ENCODE measurements at places on chromosomes 6 and 20.
A peak's percentile ranks its signal among the peaks of the same experiment; 100 is the strongest.

DNA sequence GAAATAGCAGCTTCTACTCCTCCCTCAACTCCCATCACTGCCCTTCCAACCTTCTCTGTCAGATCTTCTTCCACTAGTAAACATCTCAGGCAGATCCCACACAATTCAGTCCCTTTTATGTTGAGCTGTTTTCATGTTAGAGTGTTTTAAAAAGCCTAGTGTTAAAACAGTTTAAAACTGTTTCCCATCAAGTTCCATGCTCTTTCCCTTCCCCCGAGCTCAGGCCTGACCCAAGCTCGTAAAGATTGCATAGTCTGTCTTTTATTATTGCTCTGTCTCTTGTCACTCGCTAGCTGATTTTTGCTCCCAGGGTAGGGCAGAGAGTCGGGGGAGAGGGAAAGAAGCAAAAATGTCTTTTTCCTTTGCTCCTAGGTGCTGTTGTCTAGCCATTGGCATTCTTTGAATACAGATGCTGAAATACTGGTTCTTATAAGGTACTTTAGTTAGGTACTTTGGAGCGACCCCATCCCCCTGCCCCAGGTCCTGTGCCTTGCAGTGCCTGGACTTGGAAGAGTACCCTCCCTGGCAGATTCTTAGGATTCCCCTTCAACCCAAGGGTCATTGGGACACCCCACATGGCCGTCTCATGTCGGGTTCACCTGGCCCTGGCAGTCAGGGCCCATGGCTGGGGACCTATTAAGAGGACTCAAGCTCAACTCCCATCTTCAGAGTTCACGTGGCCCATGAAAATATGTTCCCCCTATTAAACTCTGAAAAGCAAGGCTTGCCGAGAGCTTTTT lies 101.2 kb upstream of the ARMC2 start:
- H3K36me3 ChIP-seq: no peaks in the 10 kb centered on the region
- H3K4me3 ChIP-seq: no peak overlapping the region
- H3K27me3 ChIP-seq: no peaks in the 10 kb centered on the region
- H3K4me1 ChIP-seq: no peaks in the 10 kb centered on the region
- H3K27ac ChIP-seq: no peak overlapping the region

DNA sequence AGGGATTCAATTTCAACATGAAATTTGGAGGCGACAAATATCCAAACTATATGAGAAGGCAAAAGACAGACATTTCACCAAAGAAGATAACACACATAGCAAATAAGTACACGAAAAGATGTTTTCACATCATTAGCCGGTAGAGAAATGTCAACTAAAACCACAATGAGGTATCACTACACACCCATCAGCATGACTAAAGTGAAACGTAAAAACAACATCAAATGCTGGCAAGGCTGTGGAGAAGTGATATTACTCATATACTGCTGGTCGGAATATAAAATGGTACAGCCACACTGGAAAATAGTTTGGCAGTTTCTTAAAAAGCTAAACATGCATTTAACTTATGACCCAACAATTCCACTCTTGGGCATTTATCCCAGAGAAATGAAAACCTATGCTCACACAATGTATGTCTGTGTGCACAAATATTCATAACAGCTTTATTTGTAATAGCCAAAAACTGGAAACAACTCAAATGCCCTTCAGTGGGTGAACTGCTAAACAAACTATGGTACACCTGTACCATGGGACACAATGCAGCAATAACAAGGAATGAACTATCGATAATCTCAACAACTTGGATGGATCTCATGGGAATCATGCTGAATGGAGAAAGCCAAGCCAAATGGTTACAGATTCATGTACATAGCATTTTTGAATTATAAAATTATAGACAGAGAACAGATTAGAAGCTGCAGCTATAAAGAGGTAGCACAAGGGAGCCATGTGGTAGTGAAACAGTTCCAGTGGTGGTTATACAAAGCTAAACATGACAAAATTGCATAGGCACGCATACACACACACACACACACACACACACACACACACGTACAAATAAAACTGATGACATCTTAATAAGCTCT lies 8.6 kb downstream of the ADAT2 start:
- H3K27me3 ChIP-seq: no peaks in the 10 kb centered on the region
- no peak for DNase-seq
- H3K4me1 ChIP-seq: peaks cover 4% of the 10 kb centered on the region
- no peaks in the 10 kb centered on the region for H3K36me3 ChIP-seq
- no peak overlapping the region for H3K27ac ChIP-seq
- no peak overlapping the region for H3K4me3 ChIP-seq

- H3K27ac ChIP-seq: no peak overlapping the region
- H3K36me3 ChIP-seq: peaks cover 41% of the 10 kb centered on the region
- H3K4me3 ChIP-seq: no peak overlapping the region
- no peaks in the 10 kb centered on the region for H3K4me1 ChIP-seq
- no peak for DNase-seq
These were observed 113.7 kb downstream of the SLC23A2 start for GRCh38 chr20:4887586-4887985.

- DNase-seq: no peak
- H3K27ac ChIP-seq: peak overlapping the region; percentile 77
- no peaks in the 10 kb centered on the region for H3K27me3 ChIP-seq
- H3K4me1 ChIP-seq: peaks cover 83% of the 10 kb centered on the region
- H3K4me3 ChIP-seq: no peak overlapping the region
These were observed 48.6 kb downstream of the TCP11 start for GRCh38 chr6:35092362-35093117.

DNA sequence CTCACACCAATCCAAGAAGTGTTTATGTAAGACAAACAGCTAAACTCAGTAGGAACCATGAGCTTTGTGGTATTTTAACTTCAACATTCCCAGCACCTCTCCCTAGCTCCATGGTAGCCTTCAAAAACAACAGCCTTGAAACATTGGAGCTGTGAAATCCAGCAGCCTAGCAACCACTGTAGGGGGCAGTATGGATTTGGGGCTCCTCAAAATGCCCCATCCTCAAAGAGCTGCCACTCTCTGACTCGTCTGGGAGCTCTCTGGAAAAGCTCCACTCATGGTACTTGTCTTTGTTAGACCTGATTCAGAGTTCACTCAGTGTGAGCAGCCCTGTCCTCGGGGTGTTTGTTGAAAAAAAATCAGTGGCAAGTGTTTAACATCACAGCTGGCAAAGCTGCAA lies 82.9 kb downstream of the KIF6 start:
- no peak for DNase-seq
- peaks cover 8% of the 10 kb centered on the region for H3K4me1 ChIP-seq

- no peaks in the 10 kb centered on the region for H3K36me3 ChIP-seq
- no peaks in the 10 kb centered on the region for H3K27me3 ChIP-seq
- H3K4me1 ChIP-seq: peaks cover 13% of the 10 kb centered on the region
- H3K27ac ChIP-seq: no peak overlapping the region
- DNase-seq: peak; percentile 5
- no peak overlapping the region for H3K4me3 ChIP-seq
These were observed 50.9 kb upstream of the FAM184A start for GRCh38 chr6:119129148-119129967.

DNA sequence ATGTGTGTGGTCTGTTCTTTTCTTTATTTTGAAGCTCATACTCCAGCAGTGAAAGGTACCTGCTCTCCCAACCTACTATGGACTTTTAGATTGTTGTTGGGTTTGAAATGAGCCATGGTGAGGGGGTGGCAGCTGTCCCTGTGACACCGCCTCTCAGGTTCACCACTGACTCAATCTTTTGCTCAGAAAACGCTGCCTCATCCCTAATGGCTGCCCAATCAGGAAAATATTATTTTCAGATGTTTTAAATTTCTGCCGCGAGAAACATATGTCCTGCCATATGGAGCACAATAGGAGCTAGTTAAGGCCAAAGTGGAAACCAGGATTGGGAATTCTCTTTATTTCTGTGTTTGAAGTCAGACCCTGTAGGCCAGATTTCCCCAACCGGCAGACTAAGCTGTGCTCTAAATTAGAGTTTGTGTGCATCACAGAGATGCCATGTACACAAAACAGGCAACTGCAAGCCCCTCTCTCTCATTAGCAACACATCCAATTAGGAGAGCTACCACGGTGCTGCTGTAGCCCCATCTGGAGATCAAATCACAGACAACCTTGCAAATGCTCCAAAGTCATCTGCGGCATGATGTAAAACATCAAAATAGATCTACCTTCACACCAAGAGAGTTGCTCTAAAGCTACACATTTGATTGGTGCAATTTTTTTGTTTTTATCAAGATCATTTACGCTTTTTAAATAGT lies 144.1 kb upstream of the BACH2 start:
- no peak overlapping the region for H3K4me3 ChIP-seq
- no peak for DNase-seq
- H3K36me3 ChIP-seq: no peaks in the 10 kb centered on the region
- no peak overlapping the region for H3K27ac ChIP-seq
- H3K4me1 ChIP-seq: no peaks in the 10 kb centered on the region

DNA sequence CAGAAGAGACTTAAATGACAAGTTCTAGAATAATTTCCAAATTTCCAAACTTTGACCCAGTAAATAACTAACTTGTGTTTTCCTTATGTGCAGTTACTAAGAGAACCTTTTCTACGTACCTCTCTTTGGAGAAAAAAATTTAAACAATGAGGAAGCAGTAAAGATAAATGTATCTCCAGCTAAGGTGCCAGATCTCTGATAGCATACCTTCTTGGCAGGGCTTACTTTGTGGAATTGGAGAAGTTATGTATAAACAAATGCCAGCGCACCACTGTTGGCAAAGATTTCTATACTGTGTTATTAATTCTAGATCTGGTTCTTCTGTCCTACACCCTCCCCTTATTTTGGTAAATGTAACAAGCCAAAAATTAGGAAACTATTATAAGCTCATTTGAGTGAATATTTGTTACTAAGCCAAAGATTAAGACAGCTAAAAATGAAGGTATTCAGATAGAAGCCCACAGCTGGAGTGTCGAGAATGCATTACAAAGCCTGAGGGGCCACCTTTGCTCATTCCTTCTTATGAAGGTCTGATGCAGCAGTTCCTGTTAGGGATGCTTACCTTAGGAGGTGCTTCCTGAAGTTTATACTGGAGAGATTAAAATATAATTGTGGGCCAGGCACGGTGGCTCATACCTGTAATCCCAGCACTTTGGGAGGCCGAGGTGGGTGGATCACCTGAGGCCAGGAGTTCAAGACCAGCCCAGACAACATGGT lies 373.1 kb upstream of the SOX4 start:
- H3K4me3 ChIP-seq: no peak overlapping the region
- peaks cover 3% of the 10 kb centered on the region for H3K36me3 ChIP-seq
- no peaks in the 10 kb centered on the region for H3K4me1 ChIP-seq
- H3K27me3 ChIP-seq: no peaks in the 10 kb centered on the region
- H3K27ac ChIP-seq: no peak overlapping the region

DNA sequence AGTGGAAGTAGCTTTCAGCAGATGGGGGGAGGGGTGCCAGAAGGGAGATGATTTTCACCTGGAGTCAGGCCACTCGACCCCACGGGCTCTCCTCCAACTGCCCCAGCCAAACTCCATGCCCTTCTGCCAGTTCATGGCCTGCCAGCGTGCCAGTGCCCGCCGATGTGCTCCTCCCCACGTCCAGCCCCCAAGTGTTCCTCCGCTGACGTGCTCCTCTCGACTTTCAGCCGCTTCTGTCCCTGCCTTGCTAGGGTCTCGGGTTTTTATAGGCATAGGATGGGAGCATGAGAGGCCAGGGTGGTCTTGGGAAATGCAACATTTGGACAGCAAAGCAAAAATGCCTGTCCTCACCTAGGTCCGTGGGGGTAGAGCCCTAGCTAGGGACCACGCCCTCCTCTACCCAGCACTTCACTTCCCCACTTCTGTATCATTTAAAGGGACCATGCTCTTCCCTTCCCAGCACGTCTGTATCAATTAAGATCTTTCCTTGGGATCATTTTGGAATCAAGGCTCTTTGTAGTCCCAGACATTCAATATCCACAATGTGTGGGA lies 54.4 kb downstream of the PRND start:
- DNase-seq: no peak
- no peaks in the 10 kb centered on the region for H3K27me3 ChIP-seq
- H3K27ac ChIP-seq: no peak overlapping the region

GRCh38 chr6:134551245-134551960 lies 233.5 kb upstream of the SGK1 start:
- H3K4me1 ChIP-seq: peaks cover 12% of the 10 kb centered on the region
- H3K36me3 ChIP-seq: no peaks in the 10 kb centered on the region
- H3K27me3 ChIP-seq: no peaks in the 10 kb centered on the region

- H3K27me3 ChIP-seq: no peaks in the 10 kb centered on the region
- H3K27ac ChIP-seq: peak overlapping the region; percentile 94
- DNase-seq: no peak
- peak overlapping the region; percentile 94 for H3K4me3 ChIP-seq
- peaks cover 65% of the 10 kb centered on the region for H3K4me1 ChIP-seq
- no peaks in the 10 kb centered on the region for H3K36me3 ChIP-seq
These were observed 717 bp downstream of the MRPL14 start for GRCh38 chr6:44126320-44127149.
